Activated CD8-positive, alpha-beta memory T cell treated with anti-CD3 and anti-CD28 coated beads for 36 hours (primary cell): ENCODE measurements at places on chromosomes 13 and 19. TPM values are rescaled to one million over a fixed set of nuclear protein-coding genes. Genes with fewer than 3 reads are reported as not detected.

The CDX2 gene
- total RNA-seq, result not detected

The LIM2 gene
- total RNA-seq, result 0.31 TPM

The IGFL3 gene
- total RNA-seq, result not detected

The CGB1 gene
- not detected for total RNA-seq

The BABAM1 gene
- 129 TPM for total RNA-seq

The GNG7 gene
- total RNA-seq, result 0.34 TPM

The LRRC4B gene
- not detected for total RNA-seq

The CYP4F8 gene
- total RNA-seq, result not detected

The KCNJ14 gene
- 1.6 TPM for total RNA-seq
